Endothelial cell (in vitro differentiated cells): ENCODE measurements at places on chromosomes 3 and 15.

GRCh38 chr3:15872807-15873206 lies 75.0 kb upstream of the ANKRD28 start:
- no peak overlapping the region for H3K27ac ChIP-seq
- no peaks in the 10 kb centered on the region for H3K27me3 ChIP-seq
- no peaks in the 10 kb centered on the region for H3K4me1 ChIP-seq
- no peak for DNase-seq

DNA sequence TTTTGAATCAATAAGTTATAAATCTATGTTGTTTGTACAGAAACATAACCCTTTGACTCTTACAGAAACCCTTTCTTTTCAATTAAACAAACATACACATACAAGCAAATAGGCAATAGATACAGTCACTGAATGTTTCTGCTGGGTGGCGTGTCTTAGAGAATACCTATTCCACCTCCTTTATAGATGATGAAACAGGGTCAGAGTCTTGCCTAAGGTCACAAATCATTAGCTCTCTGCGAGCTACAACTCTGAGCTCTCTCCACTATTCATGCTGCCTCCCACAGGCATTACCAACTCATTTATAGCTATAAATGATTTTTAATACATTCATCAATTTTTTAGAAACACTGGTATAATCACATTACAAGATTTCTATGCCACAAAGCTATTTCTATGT lies 152.6 kb downstream of the RSL24D1 start:
- no peak overlapping the region for H3K27ac ChIP-seq
- H3K27me3 ChIP-seq: peaks cover 2% of the 10 kb centered on the region
- H3K4me3 ChIP-seq: no peak overlapping the region
- no peaks in the 10 kb centered on the region for H3K4me1 ChIP-seq
- H3K36me3 ChIP-seq: peaks cover 7% of the 10 kb centered on the region
- no peak for DNase-seq

- peak overlapping the region; percentile 44 for H3K27ac ChIP-seq
- H3K4me3 ChIP-seq: no peak overlapping the region
- no peak for DNase-seq
These were observed 57.3 kb upstream of the RNF7 start for GRCh38 chr3:141680620-141681389.

DNA sequence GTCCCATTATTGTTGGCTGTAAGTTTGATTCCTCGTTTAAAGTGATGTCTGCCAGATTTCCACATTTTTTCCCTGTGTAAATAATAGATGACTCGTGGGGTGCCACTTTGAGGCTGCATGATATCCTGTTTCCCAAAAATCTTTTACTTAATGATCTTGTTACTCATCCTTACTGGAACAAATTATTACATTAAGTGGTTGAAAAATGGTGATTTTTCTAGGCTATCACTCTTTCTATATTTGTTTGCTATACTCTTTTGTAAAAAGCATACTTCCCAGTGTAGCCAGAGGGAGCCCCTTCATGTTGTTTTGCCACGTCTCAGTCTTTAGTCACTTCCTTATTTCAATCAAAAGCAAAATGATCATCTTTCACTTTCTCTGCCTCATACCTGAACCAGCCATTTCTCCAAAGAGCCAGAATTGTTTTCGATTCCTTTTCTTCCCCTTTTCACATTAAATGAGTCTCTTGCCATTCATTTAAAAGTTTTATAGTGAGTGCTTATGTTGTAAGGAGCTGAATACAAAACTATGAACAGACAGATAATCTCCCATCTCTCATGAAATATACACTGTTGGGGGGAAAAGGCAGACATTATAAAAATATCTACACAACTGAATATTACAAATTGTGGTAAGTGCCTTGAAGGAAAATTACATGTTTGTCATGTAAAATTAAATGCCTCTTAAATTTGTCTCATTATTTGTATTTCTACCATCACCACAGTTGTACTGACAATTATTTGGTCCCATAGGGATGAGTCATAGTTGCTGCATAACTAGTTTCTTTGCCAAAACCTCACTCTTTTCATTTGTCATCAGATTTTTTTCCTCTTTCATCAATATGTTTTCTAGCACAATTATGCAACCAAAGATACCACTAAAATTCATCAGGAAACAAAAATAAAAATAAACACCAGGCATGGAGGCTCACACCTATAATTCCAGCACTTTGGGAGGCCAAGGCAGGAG lies 41.5 kb downstream of the ADGRG7 start:
- H3K4me3 ChIP-seq: no peak overlapping the region
- H3K27me3 ChIP-seq: no peaks in the 10 kb centered on the region
- H3K27ac ChIP-seq: no peak overlapping the region
- H3K4me1 ChIP-seq: peaks cover 5% of the 10 kb centered on the region
- H3K36me3 ChIP-seq: no peaks in the 10 kb centered on the region
